ENCODE measurements at places on chromosomes 3 and 15.

DNA sequence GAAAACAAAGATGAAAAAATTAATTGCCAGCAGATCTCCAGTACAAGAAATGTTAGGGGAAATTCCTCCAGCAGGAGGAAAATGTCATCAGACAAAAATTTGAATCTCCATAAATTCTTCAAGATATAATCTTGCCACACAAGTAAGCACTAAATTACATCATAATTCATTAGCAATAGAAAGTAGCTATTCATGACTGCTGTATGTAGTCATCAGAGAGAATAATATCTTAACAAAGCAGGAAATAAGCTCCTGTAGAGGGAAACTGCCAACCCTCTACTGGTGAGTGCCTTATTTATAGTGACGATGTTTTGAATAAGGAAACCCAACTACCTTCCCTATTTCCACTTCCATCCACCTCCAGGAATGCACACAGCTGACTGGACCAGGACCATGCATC lies 15.8 kb upstream of the SLC27A2 start:
- DNase-seq = no peak

- no peak for DNase-seq
Measured at GRCh38 chr3:94246171-94246570, 183.3 kb downstream of the NSUN3 start.

GRCh38 chr15:70050441-70050840 lies 47.3 kb downstream of the TLE3 start:
- DNase-seq = no peak

DNA sequence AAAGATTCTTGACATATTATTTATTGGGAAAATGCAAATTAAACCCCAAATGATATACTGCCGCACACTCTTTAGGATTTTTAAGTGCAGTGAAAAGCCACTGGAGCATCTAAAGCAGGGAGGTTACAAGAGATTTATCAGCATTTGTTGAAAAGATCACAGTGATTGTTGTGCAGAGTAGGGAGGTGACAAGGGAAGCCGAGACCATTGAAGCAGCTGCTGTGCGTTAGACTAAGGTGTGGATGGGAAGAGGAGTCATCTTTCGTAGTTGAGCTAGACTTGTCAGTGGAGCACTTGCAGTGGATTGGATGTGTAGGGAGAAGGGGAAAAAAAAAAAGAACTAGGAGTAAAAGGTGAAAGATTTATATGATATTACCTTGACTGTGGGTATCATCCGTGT lies 854.6 kb downstream of the NTRK3 start:
- no peak for DNase-seq

DNA sequence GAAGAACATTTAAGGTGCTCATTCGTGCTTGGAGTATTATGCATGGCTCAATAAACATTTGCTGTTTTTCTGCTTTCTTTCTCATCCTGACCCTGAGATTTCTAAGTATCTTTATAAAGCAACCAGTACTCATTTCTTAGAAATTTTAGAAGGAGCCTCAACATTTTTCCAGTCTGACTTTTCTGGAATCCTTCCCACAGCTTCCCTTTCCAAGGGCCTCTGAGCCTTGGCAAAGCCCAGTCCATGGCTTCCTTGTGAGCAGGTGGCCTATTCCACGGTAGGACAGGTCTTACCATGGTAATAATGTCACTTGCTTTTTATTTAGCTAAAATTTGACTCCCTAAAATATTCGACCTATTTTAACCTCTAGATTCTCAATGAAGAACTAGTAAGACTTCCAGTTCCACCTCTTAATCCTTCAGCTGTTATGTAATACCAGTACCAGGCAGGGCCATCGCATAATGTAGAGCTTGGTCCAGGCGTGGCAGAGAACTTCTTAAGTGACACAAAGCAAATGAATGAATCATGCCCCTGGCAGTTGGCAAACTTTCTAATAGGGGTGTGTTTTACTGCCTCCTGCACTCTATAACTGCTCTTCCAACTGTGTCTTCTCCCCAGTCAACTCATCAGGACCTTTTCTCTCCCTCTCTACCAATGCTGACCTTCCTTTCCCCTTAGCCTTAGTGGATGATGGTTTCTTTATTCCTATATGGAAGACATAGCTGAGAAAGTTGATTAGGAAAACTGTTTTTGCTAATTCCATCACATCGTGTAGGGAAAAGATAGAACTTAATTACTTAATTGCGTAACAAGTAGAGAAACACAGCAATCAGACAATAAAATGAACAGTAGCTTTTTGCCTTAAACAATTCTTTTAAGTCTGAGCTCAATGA lies 894 bp upstream of the TM4SF4 start:
- DNase-seq = no peak

GRCh38 chr15:74535388-74536084 lies 5.5 kb upstream of the ARID3B start:
- no peak for DNase-seq

DNA sequence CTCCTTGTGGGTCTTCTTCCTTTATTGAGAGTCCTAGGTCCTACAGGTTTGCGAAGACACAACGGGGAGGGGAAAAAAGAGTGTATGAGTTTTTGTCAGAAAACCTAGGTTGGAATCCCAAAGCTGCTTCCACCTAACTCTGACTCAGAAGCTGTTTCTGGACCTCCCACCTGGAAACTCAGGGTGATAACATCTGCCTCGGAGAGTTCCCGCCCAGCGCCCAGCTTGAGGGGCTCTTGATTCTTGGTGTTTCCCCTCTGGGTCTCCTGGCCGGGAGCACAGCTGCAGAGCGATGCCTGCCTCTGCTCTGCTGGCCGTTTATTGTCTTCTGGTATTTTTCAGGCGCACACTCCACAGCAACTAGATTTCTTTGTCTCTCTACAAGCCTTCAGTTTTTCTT lies 52.9 kb upstream of the MYZAP start:
- DNase-seq = no peak

DNA sequence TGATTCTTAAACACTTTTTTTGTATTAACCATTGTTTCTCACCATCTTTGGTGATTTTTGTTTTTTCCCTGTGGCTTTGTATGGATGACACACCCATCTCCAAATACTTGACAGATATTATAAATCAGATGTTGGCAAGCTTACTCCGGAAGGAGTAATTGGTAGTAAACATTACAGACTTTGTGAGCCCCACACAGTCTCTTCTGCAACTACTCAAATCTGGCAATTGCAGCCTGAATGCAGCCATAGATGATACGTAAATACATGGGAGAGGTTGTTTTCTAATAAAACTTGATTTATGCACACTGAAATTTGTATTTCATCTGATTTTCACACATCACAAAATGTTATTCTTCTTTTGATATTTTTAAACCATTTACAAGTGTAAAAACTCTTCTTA lies 331.5 kb downstream of the ARPP21 start:
- DNase-seq = no peak

DNA sequence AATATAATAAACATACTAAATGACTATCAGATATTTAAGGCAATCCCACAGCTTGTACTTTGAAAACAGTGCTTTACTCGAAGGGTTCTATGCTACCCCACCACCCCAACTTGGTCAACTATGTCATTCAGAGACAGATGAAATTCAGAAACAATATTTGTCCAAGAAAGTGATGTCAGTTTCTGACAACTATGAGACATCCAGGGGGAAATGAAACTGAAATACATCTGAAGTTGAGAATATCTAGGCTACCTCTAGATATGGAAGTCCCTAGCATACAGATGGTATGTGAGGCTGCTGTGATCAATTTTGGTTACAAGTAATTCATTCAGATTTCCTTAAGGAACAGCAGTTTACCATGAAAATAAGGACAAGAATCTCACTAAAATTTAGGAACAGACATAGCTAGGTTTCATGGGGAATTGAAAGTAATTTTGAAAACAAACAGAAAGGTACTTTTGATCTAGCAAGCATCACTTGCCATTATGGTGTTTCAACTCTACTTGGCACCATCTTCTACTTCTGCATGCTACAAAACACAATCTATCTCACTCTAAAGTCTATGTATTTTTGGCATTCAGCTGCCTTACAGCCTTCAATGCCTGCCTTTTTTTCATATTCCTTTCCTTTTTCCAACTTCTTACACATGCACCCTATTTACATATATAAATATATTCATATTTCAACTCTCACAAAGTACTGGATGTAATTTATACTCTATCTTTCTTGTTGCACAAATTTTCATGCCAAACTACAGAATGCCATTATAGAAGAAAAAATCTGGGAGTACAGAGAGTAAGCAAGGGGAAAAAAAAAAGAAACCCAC lies 21.7 kb downstream of the ATG3 start:
- no peak for DNase-seq

GRCh38 chr3:53196575-53197407 lies 35.8 kb downstream of the PRKCD start:
- no peak for DNase-seq

GRCh38 chr15:51283026-51283425 lies 55.4 kb downstream of the CYP19A1 start:
- DNase-seq = no peak

DNA sequence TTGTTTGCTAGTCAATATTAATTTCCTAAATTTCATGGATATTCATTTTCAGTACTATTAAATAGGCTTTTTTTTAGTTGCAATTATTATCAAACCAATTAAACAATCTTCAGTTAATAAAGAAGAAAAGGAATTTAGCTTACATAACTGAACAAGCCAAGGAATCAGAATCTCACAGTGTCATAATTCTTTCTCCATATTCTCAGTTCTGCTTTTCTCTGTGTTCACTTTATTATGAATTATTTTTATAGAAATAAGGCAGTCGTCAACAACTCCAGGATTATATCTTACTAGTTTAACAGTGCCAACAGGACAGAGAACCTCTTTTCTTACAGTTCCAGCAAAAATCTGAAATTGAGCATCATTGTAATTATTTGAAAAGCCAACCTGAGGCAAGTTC lies 221.7 kb downstream of the CGGBP1 start:
- DNase-seq = no peak

DNA sequence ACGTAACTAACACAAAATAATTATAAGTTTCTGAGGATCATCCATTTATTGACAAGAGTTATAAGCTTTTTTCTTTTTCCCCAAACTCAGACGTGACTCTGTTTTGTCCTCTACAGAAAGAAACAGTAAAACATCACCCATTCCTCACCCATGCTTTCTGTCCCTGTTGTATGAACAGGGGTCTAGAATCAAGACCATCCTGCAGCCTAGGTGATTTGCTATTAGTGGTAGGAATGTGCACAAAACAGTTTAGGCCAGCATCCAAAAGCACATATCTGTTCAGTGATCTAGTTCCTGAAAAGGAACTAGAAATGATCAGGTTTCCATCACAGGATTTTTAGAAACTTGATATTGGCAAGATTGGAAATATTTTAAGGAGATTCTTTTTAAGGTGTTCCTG lies 527.6 kb downstream of the SOX2 start:
- DNase-seq = no peak

GRCh38 chr3:50572801-50573371 lies 3.6 kb downstream of the HEMK1 start:
- no peak for DNase-seq

- DNase-seq = no peak
Measured at GRCh38 chr3:146180376-146180775, 19.4 kb upstream of the PLOD2 start.

GRCh38 chr15:79844221-79844620 lies 52.6 kb downstream of the MTHFS start:
- no peak for DNase-seq

GRCh38 chr3:169199283-169199682 lies 464.2 kb downstream of the MECOM start:
- DNase-seq = no peak

- peak; percentile 32 for DNase-seq
Measured at GRCh38 chr3:73781541-73781940, 156.8 kb upstream of the PDZRN3 start.

- no peak for DNase-seq
Measured at GRCh38 chr15:36815786-36816185, 236.4 kb downstream of the CDIN1 start.

DNA sequence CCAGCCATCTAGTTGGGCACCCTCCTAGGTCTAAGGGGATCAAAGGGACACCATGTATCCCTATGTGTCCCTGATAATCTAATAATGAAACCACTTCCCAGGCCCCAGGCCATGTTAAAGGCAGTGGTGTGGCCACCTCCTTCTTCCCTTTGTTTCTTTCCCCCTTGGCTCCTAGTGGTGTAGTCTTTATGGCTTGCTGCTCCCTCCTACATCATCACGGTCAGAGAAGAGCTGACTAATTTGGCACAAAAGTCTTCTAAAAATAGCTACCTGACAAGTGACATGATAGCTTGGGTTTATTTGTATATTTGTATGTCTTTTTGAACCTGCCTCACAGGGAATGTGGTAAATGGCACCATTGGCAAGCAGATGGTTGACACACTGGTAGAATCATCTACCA lies 131.0 kb upstream of the CHRM5 start:
- no peak for DNase-seq

- DNase-seq = no peak
Measured at GRCh38 chr3:41024031-41024836, 175.1 kb upstream of the CTNNB1 start.

GRCh38 chr15:74723754-74724334 lies 1.5 kb downstream of the CYP1A1 start:
- DNase-seq = peak; percentile 17

DNA sequence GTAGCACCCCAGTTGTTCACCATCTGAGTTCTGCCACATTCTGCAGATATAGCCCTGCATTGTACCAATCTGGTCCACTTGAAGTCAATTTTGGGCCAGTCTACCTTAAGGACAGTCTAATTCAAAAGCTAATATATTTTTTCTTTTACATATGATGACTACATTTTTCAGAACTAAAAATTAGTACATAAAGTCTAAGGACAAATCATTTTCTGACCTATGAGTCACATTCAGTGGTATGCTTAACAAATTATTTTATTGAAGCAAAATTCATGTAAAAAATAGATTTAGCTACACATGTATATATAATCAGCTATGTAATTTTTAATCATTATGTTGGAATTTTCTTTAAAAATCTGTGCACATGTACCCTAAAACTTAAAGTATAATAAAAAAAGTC lies 52.1 kb upstream of the IL12A start:
- DNase-seq = no peak

DNA sequence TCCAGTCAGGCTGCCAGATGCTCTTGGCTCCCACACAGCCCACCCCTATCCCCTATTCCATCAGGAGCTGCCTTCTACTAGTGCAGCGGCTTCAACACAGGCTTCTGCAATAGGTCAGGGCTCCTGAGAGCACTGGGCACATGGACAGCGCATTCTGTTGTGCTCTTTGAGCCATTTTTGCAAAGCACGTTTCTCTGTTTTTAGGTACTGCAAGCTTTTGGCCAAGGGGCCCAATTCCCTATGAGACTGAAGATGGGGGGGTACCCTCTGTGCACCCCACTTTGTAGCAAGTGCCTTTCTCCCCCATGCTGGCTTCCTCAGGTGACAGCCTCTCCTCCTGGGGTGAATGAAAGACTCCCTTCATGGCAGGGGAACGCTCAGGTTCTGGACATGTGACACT lies 31.2 kb downstream of the CHDH start:
- no peak for DNase-seq

GRCh38 chr3:133833880-133834620 lies 28.4 kb downstream of the SRPRB start:
- DNase-seq = no peak

DNA sequence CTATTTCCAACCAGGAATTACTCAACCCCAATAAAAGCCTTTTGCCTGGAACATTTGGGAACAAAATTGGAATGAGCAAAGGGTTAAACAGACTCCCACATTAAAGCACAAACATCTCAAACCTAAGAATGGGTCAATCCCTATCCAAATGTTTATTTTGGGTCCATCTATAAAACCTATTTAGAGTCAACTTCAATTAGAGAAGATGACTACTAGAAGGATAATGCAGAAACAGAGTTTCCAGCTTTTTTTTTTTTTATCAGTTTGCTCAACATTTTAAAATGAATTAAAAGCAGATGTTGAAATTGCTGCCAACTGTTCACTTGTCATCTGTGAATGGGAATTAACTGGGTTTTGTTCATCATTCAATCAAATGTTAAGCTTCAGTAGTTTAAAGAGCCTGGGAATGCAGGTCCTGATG lies 4.1 kb upstream of the TBC1D23 start:
- DNase-seq = no peak

Data from anterior cingulate cortex (tissue), 58 donors.